SJCRH30 (cell line): ENCODE measurements at places on chromosomes 11 and 22.

GRCh38 chr22:23098718-23099530 is 28.6 kb downstream of the GNAZ start:
- DNase-seq: no peak

GRCh38 chr11:108002476-108002875 is 6.2 kb upstream of the CUL5 start:
- DNase-seq: no peak

DNA sequence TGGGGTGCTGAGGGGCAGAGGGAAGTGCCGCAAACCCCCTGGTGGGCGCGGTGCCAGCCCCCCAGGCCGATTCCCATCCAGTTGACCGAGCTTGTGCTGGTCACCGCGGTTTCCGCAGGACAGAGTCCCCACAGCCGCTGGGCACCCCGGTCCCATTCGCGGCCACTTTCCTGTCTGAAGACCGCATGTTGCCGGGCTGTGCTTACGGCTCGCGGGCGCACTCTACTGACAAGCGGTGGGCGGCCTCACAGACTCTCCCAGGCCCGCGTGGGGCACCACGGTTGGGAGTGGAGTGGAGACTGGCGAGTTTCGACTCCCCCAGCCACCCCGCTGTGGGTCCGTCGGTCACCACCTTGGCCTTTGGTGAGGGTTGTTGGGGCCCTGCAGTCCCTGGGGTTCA is 648 bp upstream of the H19 start:
- DNase-seq: no peak

DNA sequence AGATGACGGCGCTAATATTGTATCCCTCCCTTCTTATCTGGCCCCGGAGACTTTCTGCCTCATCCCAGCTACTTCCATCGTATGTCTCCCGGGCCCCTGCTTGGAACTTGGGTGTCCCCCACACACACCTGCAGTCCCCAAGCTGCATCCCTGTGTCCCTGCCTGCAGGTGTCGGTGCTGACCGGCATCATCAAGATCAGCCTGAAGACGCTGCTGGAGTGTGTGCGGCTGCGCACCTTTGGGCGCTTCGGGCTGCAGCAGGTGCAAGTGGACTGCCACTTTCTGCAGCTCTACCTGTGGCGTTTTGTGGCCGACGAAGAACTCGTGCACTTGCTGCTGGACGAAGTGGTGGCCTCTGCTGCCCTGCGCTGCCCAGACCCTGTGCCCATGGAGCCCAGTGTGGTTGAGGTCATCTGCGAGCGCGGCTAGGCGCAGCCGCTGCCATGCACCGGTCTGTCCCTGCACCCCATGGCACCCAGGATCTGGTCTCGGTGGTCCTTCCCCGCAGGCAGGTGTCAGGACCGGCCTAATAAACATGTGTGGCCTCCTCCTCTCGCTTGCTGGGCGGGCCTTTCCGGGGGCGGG is 421 bp upstream of the TM7SF2 start:
- DNase-seq: no peak

- DNase-seq: no peak
Observed at GRCh38 chr22:35663371-35663770, 15.1 kb downstream of the APOL6 start.

DNA sequence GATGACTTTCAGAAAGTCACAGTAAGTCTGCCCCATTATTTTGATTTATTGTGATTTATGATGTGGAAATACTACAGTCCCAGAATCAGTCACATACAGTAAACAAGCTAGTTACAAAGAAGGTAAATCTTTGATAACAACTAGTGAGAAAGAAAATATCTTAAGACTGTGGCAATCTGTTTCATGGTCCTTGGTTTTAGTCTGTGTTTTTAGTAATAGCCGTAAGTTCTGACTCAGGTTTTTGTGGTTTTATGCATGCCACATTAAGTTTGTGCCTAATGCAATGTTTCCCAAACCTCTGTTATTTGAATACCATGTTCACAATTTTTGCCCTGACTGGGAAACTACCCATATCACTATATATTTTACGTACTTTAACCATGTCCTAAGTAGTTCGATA is 6.7 kb downstream of the CEP295 start:
- no peak for DNase-seq
